Upper lobe of left lung (tissue), 6 donors: ENCODE measurements at places on chromosomes 4 and X. TPM values are rescaled to one million over a fixed set of nuclear protein-coding genes. Genes with fewer than 3 reads are reported as not detected.

DNA sequence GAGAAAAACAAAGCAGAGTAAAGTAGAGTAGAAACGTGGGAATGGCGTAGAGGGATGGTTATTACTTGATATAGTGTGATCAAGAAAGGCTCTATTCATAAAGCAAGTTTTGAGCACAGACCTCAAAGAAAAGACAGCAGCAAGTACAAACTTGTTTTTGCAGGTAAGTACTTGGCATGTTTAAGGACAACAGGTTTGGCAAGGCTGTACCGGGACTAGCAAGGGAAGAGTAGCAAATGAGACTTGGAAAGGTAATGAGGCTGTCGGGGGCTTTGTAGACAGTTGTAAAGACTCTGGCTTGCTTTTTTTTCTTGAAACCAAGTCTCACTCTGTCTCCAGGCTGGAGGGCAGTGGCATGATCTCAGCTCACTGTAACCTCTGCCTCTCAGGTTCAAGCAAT lies 40.9 kb downstream of the NEK1 start:
- no peak overlapping the region for H3K27ac ChIP-seq
- no peak overlapping the region for H3K4me3 ChIP-seq

DNA sequence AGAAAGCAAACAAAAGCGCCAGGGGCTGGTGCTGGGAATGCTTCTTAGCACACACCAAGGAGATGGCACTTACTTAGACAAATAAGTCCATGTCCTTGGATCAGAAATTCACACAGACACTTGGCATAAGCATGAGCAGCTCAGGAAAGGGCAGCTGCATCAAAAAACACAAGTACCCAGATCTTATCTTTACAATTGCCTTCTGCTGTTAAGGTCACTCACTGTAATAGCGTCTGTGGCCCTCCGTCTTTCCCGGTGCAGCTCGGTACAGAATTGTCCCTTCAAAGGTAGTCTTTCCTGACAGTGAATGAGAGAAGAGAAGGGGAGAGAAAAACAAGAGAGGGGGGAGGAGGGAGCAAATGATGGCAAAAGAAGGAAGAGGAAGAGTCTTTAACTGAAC lies 172.1 kb upstream of the MAP3K15 start:
- no peak overlapping the region for H3K4me3 ChIP-seq
- H3K27me3 ChIP-seq, result no peaks in the 10 kb centered on the region
- no peak for DNase-seq
- H3K4me1 ChIP-seq, result peaks cover 4% of the 10 kb centered on the region
- H3K27ac ChIP-seq, result no peak overlapping the region
- H3K36me3 ChIP-seq, result no peaks in the 10 kb centered on the region

Gene ZXDA
- total RNA-seq, result 5.1 TPM

- no peak for DNase-seq
- no peaks in the 10 kb centered on the region for H3K36me3 ChIP-seq
- no peak overlapping the region for H3K4me3 ChIP-seq
- no peaks in the 10 kb centered on the region for H3K4me1 ChIP-seq
- no peaks in the 10 kb centered on the region for H3K27me3 ChIP-seq
- no peak overlapping the region for H3K27ac ChIP-seq
Observed at GRCh38 chr4:54495641-54496040, 162.1 kb upstream of the KIT start.

Gene CD38
- total RNA-seq, result 44.1 TPM

GRCh38 chrX:135087867-135088266 lies 32.5 kb downstream of the ETDB start:
- no peak overlapping the region for H3K27ac ChIP-seq
- no peak for DNase-seq
- H3K36me3 ChIP-seq, result no peaks in the 10 kb centered on the region
- H3K27me3 ChIP-seq, result no peaks in the 10 kb centered on the region
- H3K4me3 ChIP-seq, result no peak overlapping the region

DNA sequence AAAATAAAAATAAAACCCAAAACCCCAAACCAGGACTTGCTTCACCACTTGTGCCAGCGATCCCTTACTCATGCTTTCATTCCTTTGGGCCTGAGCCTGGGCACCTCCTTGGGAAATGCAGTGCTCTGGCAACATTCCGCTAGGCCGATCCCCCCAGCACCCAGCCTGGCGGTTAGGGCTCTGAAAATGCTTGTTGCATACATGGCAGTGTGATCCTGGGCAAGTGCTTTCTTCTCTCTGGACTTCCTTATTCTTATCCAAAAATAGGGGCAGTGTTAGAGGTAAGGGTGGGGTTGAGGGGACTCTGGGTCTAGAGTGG lies 4.6 kb downstream of the ZNF185 start:
- H3K4me3 ChIP-seq, result no peak overlapping the region
- H3K27me3 ChIP-seq, result no peaks in the 10 kb centered on the region
- no peaks in the 10 kb centered on the region for H3K36me3 ChIP-seq
- H3K4me1 ChIP-seq, result no peaks in the 10 kb centered on the region
- DNase-seq, result no peak

Gene CXorf49
- not detected for total RNA-seq
